ENCODE measurements at places on chromosomes 6 and 20.

DNA sequence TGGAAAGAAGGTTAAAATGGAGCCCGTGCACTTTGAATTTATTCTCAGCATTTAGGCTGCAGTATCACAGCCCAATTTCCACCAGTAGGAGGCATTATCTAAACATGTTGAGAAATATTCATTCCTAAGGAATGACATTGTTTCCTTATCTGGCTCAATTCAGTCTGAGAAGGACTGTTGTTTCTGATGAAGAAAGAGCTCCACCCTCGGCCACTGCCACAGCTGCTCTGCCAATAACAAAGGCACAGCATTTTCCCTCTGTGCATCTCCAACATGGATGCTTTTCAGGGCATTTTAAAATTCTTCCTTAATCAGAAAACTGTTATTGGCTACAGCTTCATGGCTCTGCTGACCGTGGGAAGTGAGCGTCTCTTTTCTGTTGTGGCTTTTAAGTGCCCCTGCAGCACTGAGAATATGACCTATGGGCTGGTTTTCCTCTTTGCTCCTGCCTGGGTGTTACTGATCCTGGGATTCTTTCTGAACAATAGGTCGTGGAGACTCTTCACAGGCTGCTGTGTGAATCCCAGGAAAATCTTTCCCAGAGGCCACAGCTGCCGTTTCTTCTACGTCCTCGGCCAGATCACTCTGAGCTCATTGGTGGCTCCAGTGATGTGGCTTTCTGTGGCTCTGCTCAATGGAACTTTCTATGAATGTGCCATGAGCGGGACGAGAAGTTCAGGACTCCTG is at the start of gene CALHM5:
CALHM5 (plus strand) TSS at position 216 of the 687 bp plus-strand sequence; CDS start at position 274, 58 bp downstream.
- DNase-seq: no peak

DNA sequence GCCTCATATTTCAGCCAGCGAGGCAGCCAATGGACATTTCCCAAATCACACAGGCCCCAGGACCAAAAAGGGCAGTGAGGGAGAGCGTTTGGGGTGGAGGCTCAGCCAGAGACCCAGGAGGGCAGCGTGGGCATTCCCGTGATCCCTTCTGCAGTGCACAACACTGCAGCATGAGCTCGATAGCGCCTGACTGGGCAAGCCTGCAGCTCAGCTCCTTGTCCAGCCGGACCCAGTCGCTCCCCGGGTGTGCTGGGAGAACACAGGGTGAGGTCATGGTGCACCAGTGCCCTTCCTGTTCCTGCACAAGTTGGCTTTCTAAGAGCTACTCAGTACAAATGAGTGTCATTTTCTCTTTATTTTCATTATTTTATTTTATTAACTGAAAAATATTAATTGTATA is 5.9 kb downstream of the TTLL2 start:
- no peak for DNase-seq

DNA sequence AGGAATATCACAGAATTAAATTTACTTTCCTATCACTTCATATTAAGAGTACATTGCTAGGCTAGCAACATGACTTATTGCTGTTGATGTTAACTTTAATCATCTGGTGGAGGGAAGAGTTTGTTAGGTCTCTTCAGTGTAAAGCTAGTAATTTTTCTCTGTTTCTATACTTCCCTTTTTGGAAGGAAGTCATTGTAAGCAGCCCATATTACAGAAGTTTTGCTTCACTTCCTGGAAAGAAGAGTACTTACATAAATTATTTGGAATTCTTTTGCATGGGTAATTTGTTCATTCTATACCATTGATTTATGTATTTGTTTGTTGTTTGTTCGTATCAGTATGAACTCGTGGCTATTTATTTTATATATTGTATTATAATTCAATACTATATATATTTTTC is 405.2 kb downstream of the RFPL4B start:
- no peak for DNase-seq

DNA sequence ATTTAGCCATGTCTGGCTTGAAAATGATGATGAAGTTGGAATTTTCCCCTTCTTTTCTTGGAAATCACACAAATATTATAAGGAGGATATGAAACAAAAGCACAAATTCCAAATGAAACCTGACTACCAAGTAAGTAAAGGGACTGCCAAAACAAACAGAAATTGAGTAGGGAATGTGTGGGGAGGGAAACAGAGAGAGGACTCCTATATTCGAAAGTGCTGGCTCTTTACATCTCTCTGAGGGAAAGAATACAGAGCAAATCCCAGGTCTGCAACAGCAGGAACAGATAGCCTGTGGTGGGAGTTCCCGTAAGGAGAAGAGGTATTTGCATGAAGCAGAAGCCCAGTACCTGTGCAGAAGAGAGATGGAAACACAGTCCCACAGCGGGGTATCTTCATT is 583.7 kb downstream of the EPM2A start:
- DNase-seq: no peak

DNA sequence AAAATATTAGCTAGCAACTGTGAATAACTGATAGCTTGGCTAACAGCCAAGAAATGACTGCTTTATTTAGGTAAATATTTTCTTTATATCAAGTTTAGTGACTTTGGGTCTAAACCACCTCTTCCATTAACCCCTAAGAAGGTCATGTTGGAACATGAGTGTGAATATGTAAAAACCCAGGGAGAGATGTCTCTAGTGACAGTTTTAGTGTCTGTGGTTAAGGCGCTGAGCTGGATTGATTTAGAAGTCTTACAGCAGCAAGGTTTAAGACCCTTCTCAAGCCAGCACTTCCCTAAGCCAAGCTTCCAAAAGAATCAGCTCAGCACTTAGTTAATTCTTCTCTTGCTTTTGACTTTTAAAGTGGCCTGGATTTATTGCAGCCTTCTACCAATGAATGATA is 11.4 kb upstream of the SIRT5 start:
- DNase-seq: no peak

GRCh38 chr6:143939364-143939763 is 68.7 kb downstream of the PLAGL1 start:
- DNase-seq: no peak

- no peak for DNase-seq
These were observed 791.0 kb upstream of the HS3ST5 start for GRCh38 chr6:115133790-115134189.

DNA sequence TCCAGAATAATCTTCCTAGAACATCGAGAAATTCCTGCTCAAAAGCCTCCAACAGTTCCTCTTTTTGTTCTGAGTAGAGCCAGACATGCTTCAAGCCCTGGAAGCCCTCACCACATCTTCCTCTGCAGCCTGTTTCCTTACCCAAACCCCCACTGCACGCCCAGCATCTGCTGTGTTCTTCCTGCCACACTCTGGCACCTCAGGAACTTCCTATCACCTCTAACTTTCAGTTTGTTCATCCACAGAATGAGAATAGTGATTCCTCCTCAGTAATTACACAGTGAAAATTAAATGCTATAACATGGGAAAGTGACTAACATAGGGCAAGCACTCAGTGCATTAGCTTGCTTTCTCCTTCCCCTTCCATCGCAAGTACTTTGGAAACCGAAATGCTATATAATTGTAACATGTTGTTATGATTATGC is 26.3 kb downstream of the C6orf89 start:
- DNase-seq: peak; percentile 62

- DNase-seq: no peak
These were observed 547.3 kb upstream of the SLC35B3 start for GRCh38 chr6:8982668-8983067.

GRCh38 chr6:140597181-140597580 is 1222.7 kb upstream of the CITED2 start:
- DNase-seq: no peak

GRCh38 chr6:33860706-33861474 is 57.1 kb upstream of the MLN start:
- DNase-seq: no peak

DNA sequence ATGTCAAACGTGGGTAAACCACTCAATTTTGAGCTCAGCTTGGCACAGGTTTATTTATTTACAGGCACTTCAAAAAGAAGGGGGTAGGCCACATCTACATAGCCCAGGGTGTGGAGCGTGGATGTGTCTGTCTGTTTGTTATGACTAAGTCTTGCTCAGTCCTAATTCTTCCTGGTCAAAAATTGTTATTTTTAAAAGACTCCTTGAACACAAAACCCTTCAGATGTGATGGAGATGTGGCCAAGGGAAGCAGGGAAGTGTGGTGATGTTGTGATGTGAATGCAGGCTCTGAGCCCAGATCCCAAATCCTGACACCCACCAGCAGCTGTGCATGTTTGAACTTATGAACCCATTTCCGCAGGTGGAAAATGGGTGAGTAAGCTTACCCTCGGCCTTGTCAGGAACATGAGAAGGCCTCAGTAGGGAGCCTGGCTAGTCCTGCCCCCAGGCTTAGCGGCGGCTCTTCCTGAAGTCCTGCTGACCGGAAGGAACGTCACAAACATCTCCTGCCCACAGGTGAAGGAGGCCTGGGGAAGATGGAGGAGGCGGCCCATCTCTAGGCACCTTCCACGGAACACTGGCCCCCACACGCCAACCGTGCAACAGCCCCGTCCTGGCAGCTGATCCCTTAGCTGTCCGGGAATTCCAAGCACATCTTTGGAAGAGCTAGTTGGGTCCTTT is 119.7 kb downstream of the MYLK4 start:
- DNase-seq: no peak

GRCh38 chr6:14828201-14828611 is 417.7 kb upstream of the JARID2 start:
- no peak for DNase-seq

- no peak for DNase-seq
These were observed 4.5 kb downstream of the DEK start for GRCh38 chr6:18259675-18260447.

GRCh38 chr6:41150671-41151070 is 3.5 kb downstream of the TREML1 start:
- DNase-seq: no peak

- no peak for DNase-seq
These were observed 279.7 kb downstream of the ZFAND3 start for GRCh38 chr6:38099221-38099620.

DNA sequence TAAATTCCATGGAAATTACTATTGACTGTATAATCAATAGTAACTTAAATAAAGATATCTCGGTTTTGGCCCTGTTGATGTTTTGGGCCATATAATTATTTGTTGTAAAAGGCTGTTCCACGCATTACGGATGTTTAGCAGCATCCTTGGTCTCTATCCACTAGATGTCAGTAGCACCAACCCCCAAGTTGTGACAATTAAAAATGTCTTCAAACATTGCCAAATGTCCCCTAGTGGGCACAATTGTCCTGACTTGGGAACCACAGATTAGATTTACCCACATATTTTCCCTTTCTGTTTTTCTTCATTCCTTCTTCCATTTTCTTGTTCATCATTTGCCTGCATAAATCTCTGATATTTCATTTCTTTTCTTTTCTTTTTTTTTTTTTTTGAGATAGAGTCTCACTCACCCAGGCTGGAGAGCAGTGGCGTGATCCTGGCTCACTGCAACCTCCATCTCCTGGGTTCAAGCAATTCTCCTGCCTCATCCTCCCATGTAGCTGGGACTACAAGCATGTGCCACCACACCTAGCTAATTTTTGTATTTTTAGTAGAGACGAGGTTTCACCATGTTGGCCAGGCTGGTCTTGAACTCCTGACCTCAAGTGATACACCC is 13.6 kb upstream of the WFDC8 start:
- no peak for DNase-seq

GRCh38 chr6:136401749-136402148 is 112.1 kb upstream of the BCLAF1 start:
- DNase-seq: no peak

DNA sequence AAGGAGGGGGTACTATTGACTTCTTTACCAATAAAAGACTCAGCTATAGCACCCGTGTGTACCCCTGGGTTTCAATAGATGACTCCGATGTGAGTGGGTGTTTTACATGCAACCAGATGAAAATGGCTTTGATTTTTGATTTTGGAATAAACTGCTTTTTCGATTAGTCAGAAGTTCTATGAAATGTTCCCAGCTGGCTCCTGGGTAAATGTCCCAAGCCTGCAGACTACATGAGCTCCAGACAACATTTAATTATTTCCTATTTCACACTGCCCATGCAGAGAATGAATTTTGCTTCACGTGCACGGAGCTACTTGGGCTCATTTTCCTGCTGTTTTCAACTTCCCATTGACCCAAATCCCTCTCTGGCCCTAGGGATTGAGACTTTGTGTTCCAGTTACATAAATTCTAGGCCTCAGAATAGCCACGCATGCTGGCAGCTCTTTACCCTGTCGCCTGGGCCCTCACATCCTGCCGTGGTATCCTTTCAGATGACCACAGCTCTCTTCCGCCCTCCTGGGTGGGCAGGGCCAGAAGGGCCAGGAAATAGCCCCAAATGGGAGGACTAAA is 59.7 kb downstream of the GPR6 start:
- DNase-seq: no peak

DNA sequence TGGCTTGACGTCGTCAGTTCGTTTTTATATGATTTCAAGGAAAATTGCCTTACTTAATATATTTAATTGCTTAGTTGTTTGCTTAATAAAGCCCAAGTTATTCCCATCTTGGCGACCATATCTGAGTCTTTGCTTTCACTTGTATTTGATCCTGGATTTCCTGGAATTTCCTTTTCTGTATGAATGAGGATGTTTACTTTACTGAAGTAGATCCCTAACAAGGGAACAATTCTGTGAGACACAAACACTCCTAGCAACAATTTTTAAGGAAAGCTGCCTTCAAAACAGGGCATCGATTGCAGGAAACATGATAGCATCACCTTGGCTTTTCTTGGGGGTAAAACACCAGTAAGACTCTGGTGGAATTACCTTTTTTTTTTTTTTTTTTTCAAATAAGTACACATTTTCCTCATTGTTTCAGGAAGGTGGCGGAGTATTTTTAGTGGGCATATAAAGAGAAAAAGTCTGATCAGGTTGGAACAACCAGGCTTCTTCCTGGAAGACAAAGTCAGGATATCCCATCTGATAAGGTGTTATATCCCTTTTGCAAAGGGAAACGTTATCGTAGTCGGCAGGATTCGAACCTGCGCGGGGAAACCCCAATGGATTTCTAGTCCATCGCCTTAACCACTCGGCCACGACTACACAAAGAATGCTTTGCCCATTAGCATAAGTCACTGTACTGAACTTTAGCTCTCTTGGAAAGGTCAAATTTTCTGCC is 68.5 kb upstream of the ZNF184 start:
- DNase-seq: peak; percentile 52

DNA sequence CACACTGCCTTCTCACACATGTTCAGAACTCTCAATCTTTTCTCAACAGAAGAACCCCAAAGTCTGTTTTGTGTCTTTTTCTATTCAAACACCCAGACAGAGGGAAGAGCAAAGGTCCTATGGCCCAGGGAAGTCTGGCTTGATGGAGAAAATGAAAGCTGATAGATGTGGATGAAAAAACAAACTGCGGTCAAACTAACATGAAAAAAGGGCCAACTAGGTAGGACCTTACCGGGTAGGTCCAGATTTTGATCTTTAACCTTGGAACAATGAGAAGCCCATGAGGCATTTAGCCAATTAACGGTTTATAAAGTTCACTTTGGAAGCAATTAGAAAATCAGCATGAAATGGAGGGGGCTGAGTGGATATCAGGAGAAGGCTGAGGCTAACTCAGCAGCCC is 507.7 kb upstream of the SLC35B3 start:
- no peak for DNase-seq

GRCh38 chr6:144834426-144835038 is 549.4 kb downstream of the UTRN start:
- no peak for DNase-seq

Measured in stimulated activated CD8-positive, alpha-beta memory T cell treated with anti-CD3 and anti-CD28 coated beads, Interleukin-4, amount 100 ng/mL, for 48 hours (primary cell).